ENCODE measurements at places on chromosomes 11 and 22.

DNA sequence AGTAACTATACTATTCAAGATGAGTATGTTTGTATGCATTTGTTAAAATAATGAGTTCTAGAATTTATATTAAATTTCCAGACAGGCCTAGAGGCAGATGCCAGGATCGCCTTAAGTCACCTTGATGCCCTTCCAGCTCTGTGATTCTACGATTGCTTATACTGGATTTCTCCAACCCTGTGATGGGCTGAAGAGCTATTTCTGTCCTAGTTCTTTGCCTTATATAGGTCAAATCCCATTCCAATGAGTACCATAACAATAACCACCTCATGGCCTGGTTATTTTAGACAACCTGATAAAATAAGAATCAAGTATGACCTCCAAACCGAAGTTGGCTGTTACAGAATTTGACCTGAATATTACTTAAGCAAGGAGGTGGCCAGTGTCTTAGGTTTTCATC lies 79.8 kb upstream of the BLID start:
- no peak for DNase-seq

GRCh38 chr11:130403271-130403804 lies 25.1 kb downstream of the ADAMTS8 start:
- peak; percentile 51 for DNase-seq

DNA sequence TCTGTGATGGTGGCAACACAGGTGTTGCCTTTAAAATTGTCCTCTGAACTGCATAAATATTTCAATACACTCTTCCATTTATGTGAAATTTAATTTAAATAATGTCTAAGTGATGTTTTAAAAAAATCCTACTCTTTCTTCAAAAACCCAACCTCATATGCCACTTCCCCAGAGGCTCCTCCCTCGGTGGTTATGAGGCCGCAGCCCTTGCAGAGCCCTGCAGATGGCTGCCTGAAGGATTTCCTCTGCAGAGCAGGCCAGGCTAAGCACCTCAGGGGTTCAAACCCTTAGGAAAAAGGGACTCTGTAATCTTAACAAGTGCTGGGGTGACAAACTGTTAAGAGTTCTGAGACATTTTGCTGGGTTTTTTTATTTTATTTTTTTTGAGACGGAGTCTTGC lies 25.2 kb downstream of the MORC2 start:
- DNase-seq = no peak

DNA sequence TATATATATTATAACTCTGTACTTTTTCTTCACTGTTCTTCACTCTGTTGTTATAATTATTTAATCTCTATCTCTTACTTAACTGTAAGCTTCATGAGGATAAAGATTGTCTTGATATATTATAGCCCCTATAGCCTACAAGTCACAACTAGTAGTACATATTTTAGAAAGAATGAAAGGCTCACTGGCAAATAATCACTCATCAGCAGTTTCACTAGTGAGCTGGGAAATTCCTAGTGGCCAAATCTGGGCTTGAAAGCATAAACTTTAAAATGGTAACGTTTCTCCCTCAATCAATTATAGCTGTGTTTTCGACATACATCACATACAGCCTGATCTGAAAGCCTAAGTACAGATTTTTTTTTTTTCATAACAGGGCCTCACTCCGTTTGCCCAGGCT lies 42.5 kb downstream of the CTSC start:
- no peak for DNase-seq

GRCh38 chr11:65646288-65646957 lies 8.5 kb downstream of the SIPA1 start:
- no peak for DNase-seq

GRCh38 chr11:10538924-10539323 lies 2.1 kb downstream of the RNF141 start:
- no peak for DNase-seq

- peak; percentile 8 for DNase-seq
Measured at GRCh38 chr11:111833524-111833923, 37.9 kb downstream of the ALG9 start.

DNA sequence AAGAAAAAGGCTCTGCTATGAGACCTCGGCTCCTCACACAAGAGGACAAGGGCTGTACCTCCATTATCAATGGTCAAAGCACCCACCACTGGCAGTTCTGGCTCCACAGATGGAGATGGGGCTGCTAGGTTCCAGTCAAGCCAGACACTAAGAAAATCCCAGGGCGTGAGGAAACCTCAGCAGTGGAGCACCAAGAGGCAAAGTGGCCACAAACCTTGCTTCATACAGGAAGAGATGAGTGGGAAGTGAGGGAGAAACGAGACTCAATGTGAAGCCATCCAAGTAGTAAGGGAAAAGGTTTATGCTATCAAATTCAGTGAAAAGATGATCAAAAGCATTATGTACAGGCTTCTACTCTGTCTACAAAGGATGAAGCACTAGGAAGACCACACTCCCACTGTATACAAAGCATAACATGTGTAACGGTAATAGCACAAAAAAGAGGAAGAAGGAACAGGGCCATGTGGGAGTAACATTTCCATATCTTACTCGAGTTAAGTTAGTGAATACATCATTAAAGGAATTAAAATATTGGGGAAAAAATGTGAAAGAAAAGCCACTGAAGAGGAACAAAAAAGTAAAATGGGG lies 27.0 kb downstream of the POLDIP3 start:
- DNase-seq = no peak

DNA sequence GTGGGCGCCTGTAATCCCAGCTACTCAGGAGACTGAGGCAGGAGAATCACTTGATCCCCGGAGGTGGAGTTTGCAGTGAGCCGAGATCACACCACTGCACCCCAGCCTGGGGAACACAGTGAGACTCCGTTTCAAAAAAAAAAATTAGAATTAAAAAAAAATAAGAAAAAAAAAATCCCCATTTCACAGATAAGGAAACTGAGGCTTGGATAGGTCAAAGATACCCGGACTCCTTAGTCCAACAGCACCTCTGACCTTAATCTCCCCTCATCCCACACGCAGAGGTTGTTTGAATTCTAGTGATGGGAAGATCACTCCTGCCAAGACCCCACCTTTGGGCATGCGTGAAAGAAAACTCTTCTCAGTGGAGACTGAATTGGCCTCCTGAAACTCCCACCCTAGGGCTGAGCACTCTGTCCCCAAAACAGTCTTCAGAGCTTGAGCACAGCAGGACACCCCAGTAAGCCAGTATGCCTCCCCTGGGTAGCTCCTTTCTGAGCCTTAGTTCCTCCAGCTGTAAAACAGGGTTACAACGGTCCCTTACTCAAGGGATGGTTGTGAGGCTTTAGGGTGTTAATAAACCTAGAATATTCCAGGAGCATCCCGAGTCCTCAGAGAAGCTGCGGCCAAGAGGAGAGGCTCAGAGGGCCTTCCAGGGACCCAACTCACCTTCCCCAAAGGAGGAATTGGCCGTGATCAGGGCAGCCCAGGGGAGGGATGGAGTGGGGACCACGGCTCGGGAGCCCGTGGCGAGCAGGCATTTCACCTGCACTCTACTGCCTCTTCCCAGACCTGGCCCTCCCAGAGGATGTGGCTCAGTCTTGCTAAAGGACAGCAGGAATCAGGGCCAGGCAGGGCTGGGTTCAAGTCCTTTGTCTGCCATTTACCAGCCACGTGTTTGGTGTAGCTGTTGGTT lies 73.3 kb downstream of the NFAM1 start:
- no peak for DNase-seq

DNA sequence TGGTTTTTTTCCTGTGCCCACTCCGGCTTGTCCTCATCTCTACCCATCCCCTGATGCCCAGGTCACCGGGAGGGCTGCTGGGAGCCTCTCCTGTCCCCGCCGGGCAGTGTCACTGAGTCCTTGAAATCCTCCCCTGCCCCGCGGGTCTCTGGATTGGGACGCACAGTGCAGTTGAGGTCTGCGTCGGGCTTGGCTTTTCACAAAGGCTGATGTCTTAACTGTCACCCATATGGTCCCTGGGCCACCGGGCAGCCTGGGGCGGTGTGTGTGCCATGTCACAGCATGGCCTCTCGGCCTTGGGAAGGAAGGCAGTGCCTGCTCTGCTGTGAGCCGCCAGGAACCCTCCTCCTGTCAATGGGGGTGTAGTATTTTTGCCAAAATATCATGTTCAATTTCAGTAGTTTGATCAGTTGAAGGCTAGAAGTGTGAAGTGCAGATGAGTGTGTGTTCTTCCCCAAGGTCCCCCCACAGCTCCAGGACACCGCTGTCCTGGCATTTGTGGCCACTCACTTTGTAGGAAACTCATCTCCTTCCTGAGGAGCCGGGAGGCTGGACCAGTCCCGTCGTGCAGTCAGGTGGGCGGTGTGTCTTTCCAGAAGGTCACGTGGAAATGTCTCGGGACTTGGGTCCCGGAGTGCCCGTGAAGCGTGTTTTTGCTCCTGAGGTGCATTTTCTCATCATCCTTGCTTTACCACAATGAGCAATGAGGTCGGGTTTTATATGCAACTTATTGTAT lies 37.6 kb downstream of the CTTN start:
- DNase-seq = no peak

- DNase-seq = peak; percentile 17
Measured at GRCh38 chr11:131178596-131178995, 191.8 kb upstream of the NTM start.

- DNase-seq = no peak
Measured at GRCh38 chr11:34154059-34154875, 48.8 kb downstream of the NAT10 start.

DNA sequence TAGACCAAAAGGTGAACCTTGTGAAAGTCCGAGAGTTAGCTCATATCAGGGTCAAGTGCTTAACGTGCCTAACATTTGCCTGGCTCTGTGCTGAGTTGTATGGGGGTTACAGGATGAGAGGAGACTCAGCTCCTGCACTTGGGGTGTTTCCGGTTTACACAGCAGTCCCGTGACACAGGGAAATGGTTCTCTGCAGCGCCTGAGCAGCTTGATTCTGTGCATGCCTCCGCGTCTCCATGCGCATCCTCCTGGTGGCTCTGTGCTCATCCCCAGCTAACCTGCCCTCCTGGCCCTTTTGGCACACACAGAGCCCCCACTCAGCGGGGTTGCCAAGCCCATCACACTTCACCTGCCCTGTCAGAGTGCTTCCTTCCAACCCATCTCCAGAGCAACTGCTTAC lies 238.3 kb upstream of the TBCEL start:
- DNase-seq = no peak
